ENCODE measurements at places on chromosomes 16 and 17.

DNA sequence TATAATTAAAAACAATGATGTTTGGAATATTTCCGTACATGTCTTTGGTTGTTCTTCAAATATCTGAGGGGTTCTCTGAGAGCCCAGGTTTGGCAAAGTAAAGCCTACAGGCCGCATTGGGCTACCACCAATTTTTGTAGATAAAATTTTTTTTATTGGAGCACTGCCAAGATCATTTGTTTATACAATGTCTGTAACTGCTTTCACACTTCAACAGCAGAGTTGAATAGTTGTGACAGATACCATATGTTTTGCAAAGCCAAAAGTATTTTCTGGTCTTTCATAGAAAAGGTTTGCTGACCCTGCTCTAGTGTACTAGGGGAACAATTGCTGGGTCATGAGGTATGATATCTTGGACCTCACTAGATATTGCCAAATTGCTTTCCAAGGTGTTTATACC lies 10.5 kb downstream of the PPM1D start:
- DNase-seq = no peak

DNA sequence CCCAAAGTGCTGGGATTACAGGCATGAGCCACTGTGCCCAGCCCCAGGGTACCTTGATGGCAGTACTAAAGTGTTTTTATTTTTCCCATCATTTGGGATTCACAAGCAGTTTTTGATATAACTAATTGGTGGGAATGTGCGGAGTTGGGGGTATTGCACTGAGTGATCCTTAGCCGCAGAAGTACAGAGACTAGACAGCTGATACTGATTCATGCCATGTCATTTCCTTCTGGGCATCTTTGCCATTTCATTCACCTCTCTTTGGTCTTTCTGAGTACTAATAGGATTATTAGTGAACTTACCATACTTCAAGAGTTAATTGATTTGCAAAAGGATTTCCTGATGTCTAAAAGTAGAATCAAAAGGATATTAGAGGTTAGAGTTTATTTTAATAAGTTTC lies 9.7 kb downstream of the NMT1 start:
- no peak for DNase-seq

DNA sequence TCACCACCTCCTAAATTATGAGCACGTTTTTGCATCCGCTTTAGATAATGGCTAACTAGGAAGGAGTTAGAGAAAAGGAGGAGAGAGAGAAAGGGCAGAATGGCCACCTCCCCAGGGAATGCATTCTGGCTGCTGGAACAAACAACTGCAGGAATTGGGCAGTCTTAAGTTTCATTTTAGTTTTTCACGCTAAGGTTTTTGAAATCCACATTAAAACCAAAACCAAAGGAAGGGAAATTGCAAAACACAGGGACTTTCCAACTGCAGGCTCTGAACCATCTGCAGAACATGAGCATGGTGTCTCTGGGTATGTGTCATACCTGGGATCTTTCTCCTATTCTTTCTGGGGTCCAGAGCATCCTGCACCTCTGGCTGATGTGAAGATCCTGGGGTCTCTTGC lies 12.1 kb upstream of the CCL8 start:
- no peak for DNase-seq

- DNase-seq = no peak
Measured at GRCh38 chr16:80046848-80047247, 446.3 kb upstream of the MAF start.

- no peak for DNase-seq
Measured at GRCh38 chr17:41153856-41154255, 4.2 kb upstream of the KRTAP4-5 start.

DNA sequence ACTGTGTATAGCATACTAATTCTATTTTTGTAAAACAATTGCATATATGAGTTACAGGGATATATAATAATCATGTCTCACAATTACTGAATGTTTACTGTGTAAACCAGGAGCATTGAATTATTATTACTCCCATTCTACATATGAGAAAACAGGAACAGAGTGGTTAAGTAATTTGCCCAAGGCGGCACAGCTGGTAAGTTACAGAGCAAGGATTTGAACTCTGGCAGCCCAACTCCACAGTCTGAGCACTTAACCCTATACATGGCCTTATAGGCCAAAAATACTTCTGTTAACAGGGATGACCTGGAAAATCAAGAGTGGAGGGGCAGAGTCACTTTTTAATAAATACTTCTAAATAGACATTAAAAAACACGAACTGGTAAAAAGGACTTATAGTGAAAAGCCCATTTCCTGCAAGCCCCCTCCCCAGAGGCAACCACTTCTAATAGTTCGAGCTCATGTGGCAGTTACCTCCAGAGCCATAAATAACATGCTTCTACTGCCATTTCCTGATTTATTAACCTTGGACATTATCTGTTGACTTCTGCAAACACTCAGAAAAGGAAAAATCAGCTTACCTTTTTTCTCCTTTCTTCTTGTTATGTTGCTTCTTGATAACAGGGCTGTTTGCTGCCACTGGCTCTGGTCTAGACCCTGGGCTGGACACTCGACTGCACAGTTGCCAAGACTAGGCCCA lies 22.1 kb upstream of the ADGRG1 start:
- DNase-seq = no peak

DNA sequence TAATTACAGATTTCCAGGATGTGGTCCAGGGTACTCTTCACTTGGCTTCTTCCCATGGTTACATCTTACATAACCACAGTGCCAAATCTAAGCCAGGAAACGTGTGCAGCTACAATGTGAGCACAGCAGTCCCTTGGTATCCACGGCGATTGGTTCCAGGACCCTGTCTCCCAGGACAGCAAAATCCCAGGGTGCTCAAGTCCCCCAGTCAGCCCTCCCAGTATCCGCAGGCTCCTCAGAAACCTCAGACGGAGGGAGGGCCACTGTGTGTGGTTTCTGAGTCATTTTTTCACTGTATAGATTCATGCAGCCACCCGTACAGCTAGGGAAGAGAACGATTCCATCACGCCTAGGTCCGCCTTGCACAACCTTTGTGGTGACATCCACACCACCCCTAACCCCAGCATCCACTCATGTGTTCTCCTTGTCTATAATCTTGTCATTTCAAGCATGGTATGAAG lies 11.1 kb upstream of the ATP2C2 start:
- DNase-seq = no peak

DNA sequence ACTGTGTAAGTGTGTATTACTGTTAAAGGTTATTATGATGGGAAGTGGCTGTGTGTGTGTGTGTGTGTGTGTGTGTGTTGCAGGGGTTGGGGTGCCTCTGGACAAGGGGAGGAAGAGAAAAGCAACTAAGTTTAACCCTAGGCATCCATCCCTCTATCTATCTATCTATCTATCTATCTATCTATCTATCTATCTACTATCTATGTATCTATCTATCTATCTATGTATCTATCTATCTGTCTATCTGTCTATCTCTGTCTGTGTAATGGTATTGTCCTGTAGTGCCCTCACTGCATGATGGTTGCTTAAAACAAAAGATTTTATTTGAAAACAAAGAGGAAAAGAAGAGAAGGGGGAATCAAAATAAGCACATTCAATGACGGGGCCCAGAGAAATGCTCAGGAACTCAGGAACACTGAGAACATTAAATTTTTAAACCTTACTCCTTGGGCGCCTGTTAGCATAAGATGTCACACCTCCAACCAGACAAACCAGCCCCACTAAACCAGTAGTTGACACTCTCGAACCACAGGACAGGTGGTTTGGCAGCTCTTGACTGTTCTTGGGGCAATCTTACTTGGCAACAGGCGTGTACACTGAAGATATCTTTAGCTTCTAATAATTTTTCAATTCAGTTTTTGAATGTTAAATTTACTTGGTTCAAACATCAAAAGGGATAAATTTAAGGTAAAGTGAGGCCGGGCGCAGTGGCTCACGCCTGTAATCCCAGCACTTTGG lies 5.1 kb upstream of the RPL26 start:
- no peak for DNase-seq

DNA sequence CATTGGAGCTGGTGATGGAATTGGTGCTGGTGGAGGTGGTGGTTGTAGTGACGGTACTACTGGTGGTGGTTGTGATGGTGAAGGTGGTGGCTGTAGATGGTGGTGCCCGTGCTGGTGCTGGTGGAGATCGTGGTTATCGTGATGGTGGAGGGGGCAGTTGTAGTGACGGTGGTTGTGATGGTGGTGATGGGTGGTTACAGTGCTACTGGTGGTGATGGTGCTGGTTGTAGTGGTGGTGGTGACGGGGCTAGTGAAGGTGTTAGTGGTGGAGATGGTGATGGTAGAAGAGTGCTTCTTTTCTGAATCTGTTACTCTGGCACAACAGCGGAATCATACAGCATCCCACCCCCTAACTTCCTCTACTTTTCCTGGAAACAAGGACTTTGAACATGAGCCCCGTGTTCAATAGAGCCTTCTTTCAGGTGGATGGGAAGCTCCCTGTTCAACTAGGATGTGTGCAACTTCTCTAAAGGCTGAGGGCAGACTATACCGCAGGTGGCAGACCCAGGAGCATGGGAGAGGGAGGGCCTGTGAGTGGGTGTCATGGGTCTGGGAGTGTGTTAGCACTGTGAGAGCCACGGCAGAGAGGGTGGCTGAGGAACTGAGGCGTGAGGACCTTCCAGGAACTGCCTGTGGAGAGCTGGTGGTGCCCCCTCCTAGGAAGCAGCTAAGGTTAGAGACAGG lies 8.2 kb downstream of the TBX21 start:
- no peak for DNase-seq

DNA sequence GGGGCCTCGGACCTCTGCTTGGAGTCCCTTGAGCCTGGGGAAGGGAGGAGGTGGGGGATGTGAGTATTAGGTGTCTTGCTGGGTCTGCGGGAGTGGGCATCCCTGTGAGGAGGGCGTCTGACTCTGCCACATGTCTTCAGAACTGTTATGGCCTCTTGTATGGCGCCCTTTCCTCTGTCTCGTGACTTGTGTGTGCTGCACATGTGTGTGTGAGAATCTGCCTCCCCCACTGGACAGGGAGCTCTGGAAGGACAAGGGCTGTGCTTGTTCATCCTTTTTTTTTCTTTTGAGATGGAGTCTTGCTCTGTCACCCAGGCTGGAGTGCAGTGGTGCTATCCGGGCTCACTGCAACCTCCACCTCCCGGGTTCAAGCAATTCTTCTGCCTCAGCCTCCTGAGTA lies 33.4 kb downstream of the ARHGAP23 start:
- no peak for DNase-seq

DNA sequence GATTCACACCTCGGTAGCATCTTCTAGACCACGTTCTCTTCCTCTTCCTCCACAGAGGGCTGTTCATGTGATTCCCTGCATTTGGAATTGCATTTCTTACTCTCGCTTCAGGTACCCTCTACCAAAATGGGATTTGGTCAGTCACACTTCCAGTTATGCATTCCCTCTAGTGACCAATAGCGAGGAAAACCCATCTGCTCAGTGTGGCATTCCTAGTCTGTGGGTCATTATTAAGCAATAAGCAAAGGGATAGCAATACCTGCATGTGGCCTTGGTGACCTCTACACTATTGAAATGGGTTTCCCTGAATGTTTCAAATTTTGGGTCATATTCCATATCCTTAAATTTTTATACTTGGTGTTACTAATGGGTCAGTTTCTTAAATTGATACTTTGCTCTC lies 401 bp upstream of the KRTAP4-5 start:
- DNase-seq = no peak

DNA sequence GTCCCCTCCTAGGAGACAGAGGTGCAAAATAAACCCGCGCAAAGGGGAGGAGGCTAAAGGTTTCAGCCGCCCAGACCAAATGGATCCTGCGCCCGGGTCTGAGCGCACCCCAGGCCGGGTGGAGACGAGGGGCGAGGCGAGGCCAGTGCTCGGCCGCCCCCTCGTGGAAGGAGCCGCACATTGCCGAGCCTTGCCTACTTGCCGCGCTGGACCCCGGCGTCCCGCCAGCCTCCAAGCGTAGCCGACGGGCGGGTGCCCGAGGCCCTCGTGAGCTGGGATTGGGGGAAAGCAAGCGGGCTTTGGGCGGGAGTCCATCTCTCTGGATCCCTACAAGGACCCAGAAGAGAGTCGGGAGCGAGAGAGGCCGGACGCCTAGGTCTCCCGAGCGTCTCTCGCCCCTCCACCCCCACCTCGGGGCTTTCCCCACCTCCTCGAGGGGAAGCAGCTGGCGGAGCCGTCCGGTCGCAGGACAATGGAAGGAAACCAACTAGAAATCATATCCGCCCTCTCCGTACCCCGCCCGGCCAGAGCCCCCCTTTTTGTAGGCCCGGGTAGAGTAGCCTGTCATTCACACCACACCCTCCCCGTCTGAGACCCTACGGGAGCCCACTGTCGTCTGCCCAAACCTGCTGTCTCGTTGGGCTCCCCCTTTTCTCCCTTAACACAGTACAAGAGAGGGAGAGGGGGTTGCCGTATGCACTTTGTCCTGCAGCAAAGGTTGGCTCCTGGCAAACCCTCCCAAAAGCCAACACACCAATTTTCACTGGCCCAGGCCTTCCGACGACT lies 664 bp upstream of the BCL6B start:
- no peak for DNase-seq

DNA sequence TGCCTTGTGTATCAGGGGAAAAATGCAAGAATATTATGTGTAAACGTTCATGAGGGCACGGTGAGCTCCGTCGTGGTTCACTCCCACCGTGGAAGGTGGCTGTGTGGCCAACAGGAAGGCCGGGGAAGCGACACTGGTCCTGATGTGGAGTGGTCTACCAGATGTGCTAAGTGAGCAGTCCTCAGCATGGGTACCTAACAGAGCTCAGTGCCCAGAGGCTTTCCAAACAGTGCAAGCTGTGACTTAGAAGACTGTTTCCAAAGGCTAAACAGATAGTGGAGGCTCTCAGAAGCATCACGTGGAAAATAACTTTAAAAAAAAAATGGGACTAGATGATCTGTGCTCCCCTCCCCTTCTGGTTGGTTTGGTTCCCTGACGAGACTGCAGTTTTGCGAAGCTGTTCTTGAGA lies 199.3 kb upstream of the CHMP6 start:
- no peak for DNase-seq

GRCh38 chr17:14302091-14302430 lies 1.2 kb downstream of the HS3ST3B1 start:
- DNase-seq = no peak

DNA sequence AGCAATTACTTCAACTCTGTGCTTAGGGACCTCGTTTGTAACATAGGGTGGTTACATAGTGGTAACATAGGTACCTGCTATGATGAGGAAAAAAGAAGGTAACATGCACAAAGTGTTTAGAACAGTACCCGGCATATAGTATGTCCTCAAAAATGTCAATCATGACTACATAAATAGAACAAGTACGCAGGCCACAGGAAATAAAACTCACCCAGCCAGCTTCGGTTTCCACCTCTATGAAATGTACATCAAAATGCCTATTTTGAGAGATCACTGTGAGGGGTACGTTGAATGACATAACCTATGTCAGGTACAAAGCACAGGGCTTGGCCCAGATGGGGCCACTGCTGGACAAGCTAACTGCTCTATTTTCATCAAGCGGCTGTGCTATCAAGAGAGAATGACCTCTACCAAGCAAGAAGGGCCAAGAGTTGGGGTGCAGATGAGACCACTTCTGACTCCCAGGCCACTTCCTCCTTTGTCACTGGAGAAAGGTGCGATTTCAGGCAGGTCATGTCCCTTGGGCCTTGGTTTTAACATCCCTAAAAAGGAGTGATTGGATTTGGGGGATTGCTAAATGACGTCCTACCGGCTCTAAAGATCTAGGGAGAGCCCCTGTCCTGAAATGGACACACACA lies 45.4 kb downstream of the WSB1 start:
- DNase-seq = no peak

Measured in amygdala (tissue), 56 donors.